Right ventricle myocardium superior (tissue), 1 donor: ENCODE measurements at places on chromosomes 2 and 18. TPM values are rescaled to one million over a fixed set of nuclear protein-coding genes. Genes with fewer than 3 reads are reported as not detected.

The MEP1B gene
- not detected for total RNA-seq

The CRYGB gene
- not detected for total RNA-seq

The GRB14 gene
- total RNA-seq = 24.1 TPM

The UGT1A8 gene
- not detected for total RNA-seq

The GAL3ST2 gene
- total RNA-seq = not detected

The SPP2 gene
- total RNA-seq = not detected

The AKAIN1 gene
- total RNA-seq = not detected

DNA sequence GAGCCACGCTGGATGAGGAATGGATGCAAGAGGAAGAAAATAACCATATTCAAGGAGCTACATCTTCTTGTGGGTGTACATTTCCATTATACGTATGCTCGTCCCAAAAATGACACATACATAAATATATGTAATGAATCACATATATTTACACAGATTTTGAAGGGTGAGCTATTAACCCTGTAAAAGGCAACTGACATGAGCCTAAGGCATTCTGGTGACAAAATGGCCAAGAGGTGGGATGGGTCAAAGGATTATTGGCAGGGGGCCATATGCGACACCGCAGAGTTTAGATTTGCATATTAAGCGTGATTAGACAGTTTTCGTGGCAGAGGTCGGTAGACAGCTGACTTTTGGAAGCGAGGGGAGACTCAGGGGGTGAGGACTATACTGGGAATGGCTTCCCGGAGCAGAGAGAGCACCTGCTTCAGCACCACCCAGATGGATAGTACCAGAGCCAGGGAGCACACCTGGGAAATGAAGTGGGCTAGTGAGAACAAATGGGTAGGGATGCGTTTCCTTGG is 431 bp upstream of the CNRIP1 start:
- DNase-seq = no peak

DNA sequence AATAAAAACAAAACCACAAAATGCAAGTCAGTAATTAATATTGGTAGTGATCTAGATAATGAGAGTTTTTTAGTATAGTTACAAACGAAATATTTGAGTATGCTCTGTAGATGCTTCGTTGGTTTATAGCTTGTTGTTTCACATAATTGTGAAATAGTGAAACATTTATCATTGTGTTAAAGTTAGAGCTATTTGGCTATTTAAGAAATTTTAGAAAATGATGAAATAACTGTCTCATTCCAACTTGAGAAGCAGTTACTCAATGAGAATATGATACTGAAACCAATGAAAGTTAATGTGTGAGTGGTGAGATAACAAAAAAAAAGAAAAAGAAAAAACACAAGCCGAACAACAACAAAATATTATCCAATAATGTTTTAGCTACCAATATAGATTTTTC is 475.6 kb upstream of the ZEB2 start:
- no peak for DNase-seq

DNA sequence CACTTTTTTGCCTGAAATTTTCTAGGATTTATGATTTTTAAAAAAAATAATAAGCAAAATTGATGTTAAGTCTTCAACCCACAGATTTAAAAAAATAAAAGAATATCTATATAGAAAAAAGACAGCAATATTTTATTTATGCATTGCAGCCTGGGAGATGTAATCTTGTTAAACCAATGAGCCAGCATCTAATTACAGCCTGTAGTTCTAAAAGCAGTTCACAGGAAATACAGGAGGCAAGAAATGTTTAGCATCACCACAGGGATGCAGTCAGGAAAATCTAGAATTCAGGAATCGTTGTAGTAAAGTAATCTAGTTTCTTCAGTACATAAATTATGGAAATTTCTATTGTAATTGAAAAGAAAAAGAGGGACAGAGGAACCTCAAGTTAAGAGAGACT is 17.2 kb downstream of the UGGT1 start:
- no peak for DNase-seq

DNA sequence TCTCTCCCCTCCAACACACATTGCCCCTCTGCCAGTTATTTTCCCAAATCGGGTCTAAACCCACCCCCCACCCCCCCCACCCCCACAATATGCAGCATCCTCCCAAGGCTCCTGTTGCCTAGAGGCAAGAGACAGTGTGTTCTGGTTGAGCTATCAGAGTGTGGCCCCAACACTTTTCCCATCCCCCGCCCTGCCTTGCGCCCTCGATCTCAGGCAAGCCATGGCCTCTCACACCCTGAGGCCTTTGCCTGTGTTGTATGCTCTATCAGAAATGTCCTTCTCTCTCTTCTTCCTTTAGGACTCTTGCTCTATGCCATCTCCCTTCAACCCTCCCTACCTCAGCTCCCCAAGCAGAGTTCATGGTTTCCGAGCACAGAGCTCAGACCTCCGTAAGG is 9.5 kb upstream of the GRHL1 start:
- no peak for DNase-seq

DNA sequence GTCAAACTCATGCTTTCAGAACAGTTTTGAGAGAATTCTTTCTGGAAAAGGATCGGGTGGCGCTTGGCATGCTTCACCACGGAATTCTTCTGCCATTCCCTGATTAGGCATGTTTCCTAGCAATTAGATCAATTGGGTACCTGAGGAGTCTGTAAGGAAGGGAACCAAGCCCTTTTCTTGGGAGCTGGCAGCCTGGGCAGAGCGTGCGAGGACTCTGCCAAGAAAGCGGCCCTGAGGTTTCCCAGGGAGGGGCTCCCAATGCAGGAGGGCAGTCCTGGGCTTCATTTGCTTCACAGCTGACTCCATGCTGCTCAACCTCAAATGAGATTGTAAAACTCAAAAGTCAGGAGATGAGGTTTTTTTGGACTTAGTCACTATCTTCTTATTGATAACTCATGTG is 60.3 kb downstream of the MYCN start:
- DNase-seq = no peak

- no peak for DNase-seq
Measured at GRCh38 chr2:65823511-65823910, 391.1 kb upstream of the SPRED2 start.

GRCh38 chr18:48310353-48310752 is 98.8 kb downstream of the ZBTB7C start:
- no peak for DNase-seq

GRCh38 chr2:237722616-237723015 is 76.0 kb upstream of the RBM44 start:
- no peak for DNase-seq

DNA sequence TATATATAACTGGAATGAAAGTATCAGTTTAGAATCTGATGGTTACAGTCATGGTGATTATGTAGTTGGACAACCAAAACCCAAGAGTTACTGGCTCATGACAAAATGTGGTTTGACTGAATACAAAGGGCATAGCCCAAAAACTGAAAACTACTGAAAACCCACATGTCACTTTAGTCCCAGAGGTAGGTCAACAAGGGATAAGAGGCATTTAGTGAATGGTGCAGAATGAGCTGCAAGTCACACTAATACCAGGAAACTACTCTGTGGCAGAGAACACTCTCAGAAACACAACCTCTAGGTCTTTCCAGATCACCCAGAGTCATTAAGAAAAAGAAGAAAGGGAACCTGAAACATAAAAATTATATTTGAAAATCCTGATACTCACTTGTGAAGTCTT is 154.5 kb downstream of the AGPS start:
- DNase-seq = no peak

- DNase-seq = no peak
Measured at GRCh38 chr2:101587251-101587650, 110.3 kb upstream of the MAP4K4 start.

DNA sequence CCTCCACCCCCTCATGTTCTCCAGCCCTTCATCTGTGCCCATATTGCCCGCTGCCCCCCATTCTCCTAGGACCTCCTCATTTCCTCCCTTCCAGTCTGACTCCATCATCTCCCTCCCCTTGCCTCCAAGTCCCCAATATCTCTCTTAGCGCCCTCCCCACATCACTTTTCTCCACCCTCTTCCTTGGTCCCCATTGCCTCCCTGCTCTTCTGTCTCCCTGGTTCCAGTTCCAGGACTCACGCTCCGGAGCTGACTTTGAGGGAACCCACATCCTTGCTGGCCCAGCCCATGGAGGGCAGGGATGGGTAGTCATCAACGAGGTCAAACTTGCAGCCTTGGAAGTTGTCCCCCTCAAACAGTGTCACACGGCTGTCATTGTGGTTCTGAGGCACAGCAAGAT is 2.6 kb downstream of the CRYBA2 start:
- DNase-seq = no peak

DNA sequence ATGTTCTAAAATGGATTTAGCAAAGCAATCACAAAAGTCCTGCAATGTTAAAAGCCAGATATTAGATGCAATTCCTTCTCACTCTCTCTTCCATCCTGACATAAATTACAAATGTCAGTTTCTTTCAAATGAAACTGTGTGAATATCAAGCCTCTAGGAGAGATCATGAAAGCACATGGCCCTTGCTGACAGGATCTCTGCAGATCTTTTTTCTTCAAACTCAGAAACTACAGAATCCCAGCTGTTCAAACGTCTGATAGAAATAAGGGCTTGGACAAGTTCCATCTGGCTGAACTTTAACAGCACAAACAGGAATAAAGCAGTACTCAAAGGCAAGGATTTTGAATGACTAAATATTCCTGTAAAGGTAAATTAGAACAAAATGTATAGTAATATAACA is 47.6 kb downstream of the PDE1A start:
- no peak for DNase-seq

DNA sequence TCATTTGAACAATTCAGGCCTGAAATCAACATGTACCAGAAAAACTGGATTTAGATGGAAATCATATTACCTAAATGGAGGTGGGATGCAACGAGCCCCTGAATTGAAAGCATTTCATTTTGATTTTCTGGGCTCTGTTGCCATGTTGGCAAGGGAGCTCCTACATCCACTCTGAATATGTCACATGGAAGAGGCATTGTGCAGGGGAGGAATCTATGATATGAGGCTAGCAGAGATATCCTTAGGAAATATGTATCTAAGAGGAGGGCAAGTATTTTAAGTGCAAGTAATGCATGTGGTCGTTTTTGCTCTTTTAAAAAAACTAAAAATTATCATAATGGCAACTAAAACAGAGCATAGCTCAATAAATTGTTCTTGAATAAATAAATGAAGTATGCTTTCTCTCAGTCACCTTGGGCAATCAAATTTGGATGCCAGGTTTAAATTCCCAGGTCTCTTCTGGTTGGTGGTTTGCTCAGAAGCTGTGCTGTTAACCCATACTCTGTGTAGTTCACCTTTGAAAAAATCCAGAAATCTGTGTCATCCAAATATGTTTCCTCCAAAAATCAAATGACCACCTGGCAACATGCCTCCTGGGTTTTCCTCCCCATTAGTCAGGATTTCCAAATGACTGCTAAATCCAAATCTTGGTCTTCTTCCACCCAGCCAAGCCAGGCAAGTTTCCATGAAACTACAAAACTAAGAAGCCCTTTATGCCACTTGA is 6.5 kb upstream of the LGALSL start:
- DNase-seq = no peak

DNA sequence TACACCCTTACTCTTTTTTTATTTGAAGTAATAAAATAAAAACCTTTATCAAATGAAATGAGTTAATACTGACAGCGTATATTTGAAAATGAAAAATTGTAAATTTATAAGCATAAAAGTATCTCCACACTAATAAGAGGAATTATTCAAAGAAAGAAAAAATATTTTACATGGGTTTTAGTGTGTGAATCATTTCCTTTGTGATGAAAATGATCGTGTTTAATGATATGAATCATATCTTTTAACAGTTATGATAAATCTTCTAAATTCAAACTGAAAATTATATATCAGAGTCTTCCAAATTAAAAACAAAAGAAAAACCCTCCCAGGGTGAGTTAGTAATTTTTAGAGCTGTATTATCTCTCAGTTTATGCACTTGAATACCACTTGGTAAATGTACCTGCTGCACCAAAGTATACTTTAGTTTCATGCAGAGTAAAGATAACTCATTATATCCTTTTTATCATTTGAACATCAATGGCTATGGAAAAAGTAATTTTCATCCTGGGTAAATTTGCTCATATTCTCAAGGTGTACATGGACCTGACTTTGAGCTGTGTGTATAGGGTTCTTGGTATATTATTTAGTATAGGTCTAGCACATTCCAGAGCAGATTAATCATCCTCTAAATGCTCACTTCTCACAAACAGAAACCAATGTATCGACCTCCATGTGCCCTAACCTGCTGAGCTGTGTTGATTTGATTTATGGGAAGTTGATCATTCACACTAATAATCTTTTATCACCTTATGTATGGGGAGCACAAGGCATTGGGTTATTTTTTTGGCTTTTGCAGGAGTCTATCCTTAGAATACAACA is 98.7 kb upstream of the VWC2L start:
- DNase-seq = no peak

GRCh38 chr18:59592624-59593023 is 104.6 kb downstream of the CCBE1 start:
- no peak for DNase-seq

DNA sequence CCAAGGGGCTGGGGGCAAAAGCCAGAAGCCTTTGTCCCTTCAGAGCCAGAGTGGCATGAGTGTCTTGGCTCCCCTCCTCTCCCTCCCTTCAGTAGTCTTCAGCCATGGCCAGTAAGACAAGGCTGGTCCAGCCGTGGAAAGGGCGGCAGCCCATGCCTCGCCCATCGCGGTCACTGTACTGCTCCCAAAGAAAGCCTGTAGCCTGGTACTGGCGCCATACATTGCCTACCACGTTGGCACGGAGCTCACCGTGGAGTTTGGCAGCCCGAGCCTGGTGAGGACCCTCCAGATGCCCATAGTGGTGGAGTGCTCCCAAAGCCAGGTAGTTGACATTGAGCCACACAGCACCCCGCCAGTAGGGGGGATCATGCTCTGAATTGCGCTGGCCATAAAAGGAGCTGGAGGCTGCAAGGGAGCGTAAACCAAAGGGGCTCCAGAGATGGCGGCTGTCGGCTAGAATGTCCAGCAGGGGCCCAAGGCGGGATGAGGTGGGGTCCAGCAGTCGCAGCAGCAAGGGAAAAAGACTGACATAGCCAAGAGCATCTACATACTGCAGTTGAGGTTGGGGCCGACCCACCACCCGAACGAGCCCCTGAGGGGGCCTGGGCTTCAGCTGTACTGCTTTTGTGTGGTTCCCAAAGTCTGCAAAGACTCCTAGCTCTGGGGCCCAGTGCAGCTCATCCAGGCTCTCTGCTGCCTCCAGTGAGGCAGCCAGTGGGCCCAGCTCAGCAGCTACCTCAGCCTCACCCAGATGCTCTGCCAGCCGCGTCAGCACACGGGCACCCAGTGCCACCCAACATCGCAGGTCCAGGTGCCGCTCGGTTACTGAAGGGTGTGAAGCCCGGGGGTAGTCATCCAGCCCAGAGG is 3.2 kb downstream of the WBP1 start:
- no peak for DNase-seq

DNA sequence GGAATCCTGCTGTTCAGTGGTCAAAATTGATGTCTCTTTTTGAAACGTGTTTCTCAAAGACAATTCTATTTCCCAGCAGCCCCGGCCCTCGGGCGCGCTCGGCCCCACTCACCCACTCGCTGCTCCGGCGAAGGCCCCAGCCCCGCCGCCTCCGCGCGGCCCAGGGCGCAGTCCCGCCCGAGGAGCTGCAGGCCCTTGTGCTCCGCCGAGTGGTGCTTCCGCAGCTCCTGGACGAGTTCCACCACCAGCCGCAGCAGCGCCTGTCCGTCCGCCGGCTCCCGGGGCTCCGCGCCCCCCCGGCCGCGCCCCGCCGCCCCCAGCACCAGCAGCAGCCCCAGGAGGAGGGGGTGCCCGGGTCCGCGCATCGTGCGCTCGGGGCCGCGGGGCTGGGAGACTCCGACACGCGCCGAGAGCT is 413 bp downstream of the ALKAL2 start:
- DNase-seq = no peak
